Ascending aorta (tissue), 2 donors: ENCODE measurements at places on chromosomes 6 and 20. TPM values are rescaled to one million over a fixed set of nuclear protein-coding genes. Genes with fewer than 3 reads are reported as not detected.

- no peak for DNase-seq
These were observed 860.2 kb upstream of the MAP3K7 start for GRCh38 chr6:91447081-91447480.

The DLGAP4 gene
- 98.2 TPM for total RNA-seq

DNA sequence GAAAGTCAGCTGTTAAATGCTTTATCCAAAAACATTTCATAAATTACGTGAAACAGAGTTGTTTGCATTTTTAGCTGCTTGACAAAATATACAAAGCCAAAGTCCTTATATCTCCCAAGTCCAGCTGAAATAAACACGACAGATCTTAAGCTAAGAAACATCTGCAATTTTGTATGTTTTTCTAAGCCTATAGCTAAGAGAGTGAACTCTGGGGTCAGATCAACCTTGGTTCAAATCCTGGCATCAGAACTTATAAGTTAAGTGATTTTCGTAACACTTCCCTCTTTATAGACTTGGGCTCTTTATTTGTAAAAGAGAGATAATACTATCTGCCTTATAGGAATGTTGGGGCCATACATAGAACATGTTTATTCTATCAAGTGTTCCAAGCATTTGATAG lies 176.7 kb downstream of the PTPRK start:
- DNase-seq = no peak

DNA sequence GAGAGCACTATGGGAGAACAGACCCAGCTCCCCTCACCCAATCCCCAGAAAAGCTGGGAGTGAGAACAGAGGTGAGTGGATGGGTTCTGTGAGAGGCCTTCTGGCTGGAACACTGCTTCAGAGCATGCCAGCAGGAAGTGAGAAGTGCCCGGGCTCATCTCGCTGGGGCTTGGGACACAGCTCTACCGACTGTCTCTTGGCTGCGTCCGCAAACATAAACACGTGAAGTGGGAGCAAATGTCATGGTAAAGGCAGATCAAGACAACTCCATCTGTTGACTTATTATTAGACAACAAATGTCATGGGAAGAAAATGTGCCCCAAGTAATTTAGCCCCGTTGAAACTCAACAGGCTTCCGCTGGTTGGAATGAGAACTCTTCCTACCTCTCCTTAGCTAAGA lies 25.9 kb downstream of the GNAS-AS1 start:
- DNase-seq = no peak

The ELOVL4 gene
- 6.4 TPM for total RNA-seq

The SRSF12 gene
- total RNA-seq = 0.53 TPM

- no peak for DNase-seq
These were observed 380.1 kb upstream of the SOX4 start for GRCh38 chr6:21213492-21213891.

The SERINC1 gene
- 72.6 TPM for total RNA-seq

GRCh38 chr6:40196135-40196518 lies 261.9 kb upstream of the MOCS1 start:
- DNase-seq = no peak

DNA sequence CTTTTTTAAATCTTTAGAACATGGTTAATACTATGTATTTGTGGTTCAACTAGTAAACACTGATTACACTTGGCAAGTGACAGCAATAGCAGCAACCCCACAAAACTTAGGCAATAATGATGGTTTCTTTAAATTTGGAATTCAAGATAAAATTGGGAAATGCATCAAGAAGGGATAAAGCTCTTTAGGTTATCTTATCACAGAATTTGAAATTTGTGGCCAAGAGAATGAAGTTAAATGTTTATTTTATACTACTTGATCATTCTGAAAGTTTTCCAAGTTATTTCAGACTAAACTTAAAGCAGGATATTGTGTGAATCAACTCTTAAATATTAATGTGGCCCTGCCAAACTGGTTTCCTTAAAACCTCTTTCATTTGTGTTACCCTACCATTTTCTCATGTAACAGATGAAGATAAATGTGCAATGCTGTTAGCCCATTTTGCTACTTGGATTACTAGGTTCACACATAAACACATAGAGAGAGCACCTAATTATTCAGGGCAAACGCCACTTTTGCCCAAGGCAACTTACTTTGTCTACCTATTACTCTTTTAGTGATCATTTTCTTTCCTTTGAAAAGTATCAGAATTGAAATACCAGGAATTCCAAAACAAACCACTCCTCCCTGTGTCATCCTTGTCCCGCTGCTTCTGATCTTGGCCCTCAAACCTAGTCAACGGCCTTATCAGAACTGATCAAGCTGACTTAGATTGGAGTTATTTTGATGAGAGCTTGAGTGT lies 186.7 kb upstream of the TENT5A start:
- DNase-seq = no peak
